ENCODE measurements at places on chromosomes 2 and 18. TPM values are rescaled to one million over a fixed set of nuclear protein-coding genes. Genes with fewer than 3 reads are reported as not detected.

The LYPD6B gene
- total RNA-seq, result 3.0 TPM

The MARCHF4 gene
- total RNA-seq, result 5.2 TPM

The SUCLG1 gene
- total RNA-seq, result 47.0 TPM

The ABCG5 gene
- total RNA-seq, result not detected

DNA sequence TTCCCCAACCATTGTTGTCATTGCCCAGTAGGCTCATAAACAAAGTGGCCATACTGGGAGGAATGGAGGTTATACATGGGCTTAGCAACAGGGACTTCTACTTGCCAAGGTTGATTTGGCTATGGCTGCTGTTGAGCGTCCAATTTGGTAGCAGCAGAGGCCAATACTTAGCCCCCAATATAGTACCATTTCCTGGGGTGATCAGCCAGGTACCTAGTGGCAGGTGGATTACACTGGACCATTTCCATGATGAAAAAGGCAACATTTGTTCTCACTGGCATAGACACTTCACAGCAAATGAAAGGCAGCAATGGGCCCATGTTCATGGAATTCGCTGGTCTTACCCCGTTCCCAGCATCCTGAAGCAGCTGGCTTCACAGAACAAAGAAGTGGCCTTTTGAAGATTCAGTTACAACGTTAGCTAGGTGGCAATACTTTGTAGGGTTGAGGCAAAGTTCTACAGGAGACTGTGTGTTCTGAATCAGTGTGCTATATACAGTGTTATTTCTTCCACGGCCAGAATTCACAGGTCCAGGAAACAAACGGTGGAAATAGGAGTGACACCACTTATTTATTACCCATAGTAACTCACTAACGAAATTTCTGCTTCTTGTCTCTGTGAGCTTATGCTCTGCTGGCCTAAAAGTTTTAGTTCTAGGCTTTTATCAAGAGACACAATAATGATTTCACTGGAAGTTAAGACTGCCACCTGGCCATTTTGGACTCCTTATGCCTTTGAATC, 37.5 kb downstream of the FBXO11 start:
- DNase-seq, result no peak
